ENCODE measurements at places on chromosomes 7 and 10.

GRCh38 chr10:108624052-108624451, 1299.3 kb downstream of the XPNPEP1 start:
- DNase-seq = no peak

GRCh38 chr10:98238391-98238790, 29.6 kb downstream of the LOXL4 start:
- no peak for DNase-seq

- no peak for DNase-seq
Measured at GRCh38 chr7:442457-442856, 77.2 kb downstream of the PDGFA start.

- DNase-seq = no peak
Measured at GRCh38 chr7:27082171-27082570, 13.6 kb downstream of the HOXA1 start.

DNA sequence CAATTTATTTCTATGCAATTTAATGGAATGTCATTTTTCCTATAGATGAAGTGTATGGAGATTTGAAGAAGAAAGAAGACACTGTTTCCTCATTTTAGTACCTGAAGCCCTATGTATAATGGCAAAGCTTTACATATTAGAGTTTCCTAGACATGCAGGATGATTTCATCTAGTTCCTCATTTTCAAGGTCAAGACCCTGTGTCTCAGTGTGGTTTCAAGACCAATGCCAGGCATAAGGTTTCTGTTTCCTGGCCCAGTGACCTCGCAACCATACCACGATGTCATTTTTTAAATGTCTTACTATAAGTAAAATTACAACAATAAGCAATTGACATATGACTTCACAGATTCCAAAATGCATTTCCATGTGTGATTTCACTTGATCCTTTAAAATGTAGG, 336.5 kb upstream of the PRKCQ start:
- DNase-seq = no peak

Data from HFF-Myc (cell line).